ENCODE measurements at places on chromosomes 16 and 17. TPM values are rescaled to one million over a fixed set of nuclear protein-coding genes. Genes with fewer than 3 reads are reported as not detected.

FAM171A2 gene
- 0.94 TPM for total RNA-seq

GRCh38 chr16:67264866-67265265 lies 14.5 kb upstream of the PLEKHG4 start:
- no peaks in the 10 kb centered on the region for H3K36me3 ChIP-seq
- no peaks in the 10 kb centered on the region for H3K4me1 ChIP-seq
- H3K4me3 ChIP-seq: no peak overlapping the region
- H3K27ac ChIP-seq: no peak overlapping the region
- DNase-seq: no peak

DNA sequence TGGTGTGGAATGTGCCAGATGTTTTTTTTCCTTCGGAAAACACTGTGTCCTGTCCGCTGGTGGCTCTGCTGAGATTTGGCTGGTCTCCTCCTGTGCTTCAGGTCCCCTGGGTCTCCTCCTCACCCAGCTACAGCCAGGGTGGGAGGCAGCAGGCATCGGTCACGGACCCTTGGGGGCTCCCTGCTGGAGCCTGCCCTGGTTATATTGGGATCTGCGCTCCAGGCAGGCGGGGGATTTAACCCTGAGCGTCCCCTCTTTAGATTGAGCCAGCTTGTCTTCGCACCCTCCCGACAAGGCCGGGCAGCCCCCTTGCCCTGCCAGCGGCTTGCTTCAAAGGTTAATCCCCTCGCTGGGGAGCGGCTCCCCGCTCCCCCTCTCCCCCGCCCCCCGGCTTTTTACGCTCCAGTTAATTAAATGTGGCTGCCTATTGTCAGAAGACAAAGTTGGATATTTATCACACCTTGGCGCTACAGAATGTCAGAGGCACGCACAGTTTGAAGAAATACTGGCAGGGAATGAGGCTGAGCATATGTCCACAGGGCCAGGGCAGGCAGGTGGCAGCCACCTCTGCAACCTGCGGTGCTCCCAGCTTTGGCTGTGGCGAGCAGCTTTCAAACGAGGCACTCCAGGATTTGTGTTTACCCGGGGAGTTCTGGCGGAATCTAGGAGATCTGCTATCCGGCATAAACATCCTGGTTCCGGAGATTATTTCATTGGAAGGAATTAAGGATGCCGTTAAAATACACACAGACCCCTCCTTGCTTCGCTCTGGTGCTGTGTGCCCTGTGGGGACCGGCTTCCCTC lies 38.2 kb upstream of the GSE1 start:
- peaks cover 4% of the 10 kb centered on the region for H3K36me3 ChIP-seq
- H3K4me1 ChIP-seq: peaks cover 19% of the 10 kb centered on the region
- no peaks in the 10 kb centered on the region for H3K27me3 ChIP-seq
- peak overlapping the region; percentile 89 for H3K27ac ChIP-seq
- H3K4me3 ChIP-seq: no peak overlapping the region
- peak; percentile 48 for DNase-seq

- no peak for DNase-seq
- no peaks in the 10 kb centered on the region for H3K36me3 ChIP-seq
- peak overlapping the region; percentile 39 for H3K27ac ChIP-seq
- H3K4me1 ChIP-seq: no peaks in the 10 kb centered on the region
- no peak overlapping the region for H3K4me3 ChIP-seq
- no peaks in the 10 kb centered on the region for H3K27me3 ChIP-seq
These were observed 65.3 kb downstream of the SPECC1 start for GRCh38 chr17:20074489-20074888.

GRCh38 chr17:35773679-35774425 lies 13.2 kb downstream of the C17orf50 start:
- no peak overlapping the region for H3K4me3 ChIP-seq
- no peaks in the 10 kb centered on the region for H3K36me3 ChIP-seq
- DNase-seq: no peak
- H3K27me3 ChIP-seq: no peaks in the 10 kb centered on the region

DNA sequence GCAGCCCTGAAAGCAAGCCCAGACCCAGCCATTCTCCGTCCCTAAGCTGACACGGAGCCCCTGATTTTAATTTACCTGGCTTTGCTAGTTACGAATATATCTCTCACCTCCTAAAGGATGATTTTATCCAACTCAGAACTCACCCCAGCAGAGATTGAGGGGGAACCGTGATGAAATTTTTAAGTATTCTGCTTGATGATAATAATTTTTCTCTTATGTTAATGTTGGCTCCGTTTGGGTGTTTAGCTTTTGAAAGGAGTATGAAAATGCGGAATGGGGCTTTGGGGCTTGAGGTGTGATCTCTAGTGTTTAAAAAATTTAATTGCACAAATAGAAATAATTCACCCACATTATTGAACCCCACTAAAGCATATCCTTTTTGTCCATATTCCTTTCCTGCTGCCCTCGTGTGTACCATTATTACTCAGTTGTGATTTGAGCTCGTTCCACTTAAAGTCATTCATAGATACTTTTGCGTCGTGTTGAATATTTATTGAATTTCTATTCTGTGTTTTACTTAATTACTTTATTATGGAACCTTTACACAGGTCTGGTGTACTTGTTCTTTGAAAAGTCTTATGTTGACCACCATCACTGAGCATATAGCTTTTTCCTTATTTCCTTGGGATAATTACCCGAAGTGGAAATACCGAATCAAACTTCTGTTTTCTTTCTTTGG lies 775 bp downstream of the PRPSAP2 start:
- DNase-seq: peak; percentile 34
- H3K27me3 ChIP-seq: no peaks in the 10 kb centered on the region
- H3K36me3 ChIP-seq: no peaks in the 10 kb centered on the region
- H3K4me1 ChIP-seq: no peaks in the 10 kb centered on the region
- H3K4me3 ChIP-seq: peak overlapping the region; percentile 85
